ENCODE measurements at places on chromosomes 4 and X.

DNA sequence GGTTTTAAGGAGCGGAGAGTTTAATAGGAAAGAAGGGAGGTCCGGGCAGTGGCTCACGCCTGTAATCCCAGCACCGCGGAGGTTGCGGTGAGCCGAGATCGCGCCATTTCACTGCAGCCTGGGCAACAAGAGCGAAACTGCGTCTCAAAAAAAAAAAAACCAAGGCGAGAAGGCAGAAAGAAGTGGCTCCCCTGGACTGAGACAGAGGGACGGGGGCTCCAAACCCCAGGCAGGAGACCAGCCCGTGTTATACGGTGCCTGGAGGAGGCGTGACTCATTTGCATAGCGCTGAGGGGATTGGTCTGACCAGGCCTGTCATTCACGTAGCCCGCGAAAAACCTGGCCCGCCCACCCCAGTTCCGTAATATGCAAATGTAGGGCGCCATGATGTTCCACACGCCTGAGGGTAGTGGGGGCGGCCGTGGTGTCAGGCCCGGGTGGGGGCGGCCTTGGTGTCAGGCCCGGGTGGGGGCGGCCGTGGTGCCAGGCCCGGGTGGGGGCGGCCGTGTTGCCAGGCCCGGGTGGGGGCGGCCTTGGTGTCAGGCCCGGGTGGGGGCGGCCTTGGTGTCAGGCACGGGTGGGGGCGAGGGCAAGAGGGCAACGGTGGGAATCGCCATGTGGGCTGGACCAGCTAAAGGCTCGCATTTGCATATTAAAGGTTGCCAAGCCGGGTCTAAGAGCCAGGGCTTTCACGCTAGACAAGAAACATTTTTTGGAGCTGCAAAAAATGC is 2.1 kb downstream of the PLCXD1 start:
- peak; percentile 82 for DNase-seq

- peak; percentile 7 for DNase-seq
Measured at GRCh38 chrX:15242899-15243555, 26.9 kb downstream of the ASB9 start.

- DNase-seq: no peak
Measured at GRCh38 chrX:96929036-96929435, 45.3 kb downstream of the RPA4 start.

- no peak for DNase-seq
Measured at GRCh38 chrX:13304052-13304451, 15.8 kb downstream of the ATXN3L start.

DNA sequence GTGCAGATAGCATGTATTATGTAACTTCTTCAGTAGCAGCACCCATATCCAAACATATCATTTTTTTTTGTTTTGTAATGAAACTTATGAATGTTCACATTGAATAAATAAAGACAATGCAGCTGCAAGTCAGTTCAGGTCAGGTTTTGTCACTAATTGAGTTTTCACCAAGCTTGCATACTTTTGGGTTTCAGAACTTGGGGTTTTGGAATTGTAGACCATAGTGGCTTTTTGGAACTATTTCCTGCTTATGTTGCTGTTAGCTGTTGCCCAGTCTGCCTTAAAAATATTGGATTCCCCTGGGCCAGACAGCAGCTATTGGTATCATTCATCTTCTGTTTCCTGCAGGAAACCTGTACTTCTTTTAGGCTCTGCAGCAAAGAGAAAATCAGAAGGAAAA is 113.4 kb upstream of the LIMCH1 start:
- DNase-seq: no peak

DNA sequence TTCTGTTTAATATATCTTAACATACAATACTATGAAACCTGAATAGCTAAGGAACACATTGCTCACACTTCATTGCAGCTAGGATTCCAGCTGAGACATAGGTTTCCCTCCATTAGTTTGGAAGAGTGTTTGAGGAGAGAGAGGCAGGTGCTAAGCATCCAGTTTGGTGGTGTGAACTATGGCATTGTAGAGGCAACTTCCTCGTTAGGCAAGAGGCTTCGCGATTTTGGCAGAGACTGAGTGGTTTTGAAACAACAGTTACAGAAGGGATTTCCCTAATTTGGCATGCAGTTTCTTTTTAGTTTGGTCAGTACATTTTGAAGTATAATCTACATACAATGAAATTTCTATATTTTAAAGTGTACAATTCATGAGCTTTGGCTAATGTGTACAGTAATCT is 117.1 kb upstream of the BMP3 start:
- DNase-seq: no peak

- peak; percentile 97 for DNase-seq
Measured at GRCh38 chr4:38160487-38161207, 200.4 kb downstream of the PTTG2 start.

- no peak for DNase-seq
Measured at GRCh38 chrX:84175958-84176357, 12.0 kb downstream of the RPS6KA6 start.

DNA sequence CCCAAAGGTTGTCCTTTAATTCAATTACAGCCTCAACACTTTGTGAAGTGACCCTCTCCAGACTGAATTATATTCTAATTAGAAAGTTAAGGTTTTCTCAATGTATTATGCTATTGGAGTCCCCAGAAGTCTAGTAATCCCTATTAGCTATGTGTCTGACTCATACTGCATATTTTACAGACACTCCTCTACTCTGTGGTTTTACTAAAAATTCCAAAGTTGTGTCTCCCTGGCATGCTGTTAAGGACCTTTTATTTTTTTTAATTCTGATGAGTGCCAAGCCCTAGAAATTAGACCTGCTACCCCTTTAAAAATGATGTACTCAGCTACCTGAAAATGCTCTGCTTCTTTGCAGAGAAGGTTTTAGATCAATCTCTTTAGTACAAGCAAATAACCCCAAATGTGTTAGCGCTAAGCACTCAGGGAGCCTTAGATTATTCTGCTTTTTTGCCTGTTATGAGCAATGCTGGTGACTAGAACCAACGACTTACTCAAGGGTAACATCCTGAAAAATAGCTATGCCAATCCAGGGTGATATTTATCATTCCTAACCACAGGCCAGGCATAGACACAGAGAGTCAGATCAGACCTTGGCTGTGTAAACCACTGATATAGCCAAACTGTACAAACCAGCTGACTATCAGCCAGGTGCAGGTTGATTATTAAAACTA is 26.1 kb upstream of the CXCL13 start:
- peak; percentile 70 for DNase-seq

DNA sequence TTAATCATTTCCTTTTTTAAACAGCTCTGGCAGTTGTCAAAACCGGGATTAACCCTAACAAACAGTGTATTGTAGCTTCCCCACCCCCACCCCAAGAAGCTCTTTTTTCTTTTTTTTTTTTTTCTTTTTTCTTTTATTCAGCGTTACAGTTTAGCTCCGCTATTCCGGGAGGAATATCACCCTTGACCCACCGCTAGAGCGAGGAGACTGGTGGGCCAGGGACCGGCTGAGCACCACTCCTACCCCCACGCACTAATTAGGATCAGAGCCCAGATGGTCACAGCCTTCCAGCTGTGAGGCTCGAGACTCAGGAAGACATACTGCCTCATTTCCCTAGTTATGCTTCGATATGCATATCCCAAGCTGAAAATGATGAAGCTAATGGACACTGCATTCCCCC is 2.0 kb downstream of the PARM1 start:
- no peak for DNase-seq

- DNase-seq: peak; percentile 86
Measured at GRCh38 chr4:17142232-17142711, 243.8 kb upstream of the LDB2 start.

DNA sequence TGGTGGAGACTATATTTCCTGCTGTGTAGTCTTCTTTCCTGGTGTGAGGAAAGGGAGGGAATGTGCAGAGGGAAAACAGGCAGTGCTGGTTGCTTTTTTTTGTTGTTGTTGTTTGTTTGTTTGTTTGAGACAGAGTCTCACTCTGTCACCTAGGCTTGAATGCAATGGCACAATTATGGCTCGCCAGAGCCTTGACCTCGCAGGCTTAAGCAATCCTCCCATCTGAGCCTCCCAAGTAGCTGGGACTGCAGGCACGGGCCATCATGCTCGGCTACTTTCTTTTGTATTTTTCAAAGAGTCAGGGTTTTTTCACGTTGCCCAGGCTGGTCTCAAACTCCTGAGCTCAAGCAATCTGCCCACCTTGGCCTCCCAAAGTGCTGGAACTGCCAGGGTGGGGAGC is 82.5 kb downstream of the RELL1 start:
- no peak for DNase-seq

DNA sequence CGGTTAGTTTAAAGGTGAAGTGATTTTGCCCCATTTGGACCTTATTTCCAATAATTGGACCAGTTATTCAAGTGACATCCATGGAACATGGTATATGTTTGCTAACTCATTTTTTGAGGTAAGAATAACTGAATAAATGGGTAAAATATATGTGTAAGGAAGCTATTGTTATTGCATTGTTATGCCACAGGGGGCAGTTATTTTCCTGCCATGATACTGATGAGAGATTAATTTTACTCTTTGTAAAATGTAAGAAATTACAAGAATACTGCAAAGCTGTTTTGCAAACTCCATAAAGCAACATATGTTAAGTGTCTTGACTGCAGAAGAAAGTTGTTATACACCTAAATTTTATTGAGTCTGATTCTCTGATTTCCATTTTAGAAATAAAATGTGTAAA is 114.0 kb downstream of the IL1RAPL1 start:
- DNase-seq: no peak

- DNase-seq: peak; percentile 73
Measured at GRCh38 chr4:151921811-151922210, 161.0 kb upstream of the GATB start.

DNA sequence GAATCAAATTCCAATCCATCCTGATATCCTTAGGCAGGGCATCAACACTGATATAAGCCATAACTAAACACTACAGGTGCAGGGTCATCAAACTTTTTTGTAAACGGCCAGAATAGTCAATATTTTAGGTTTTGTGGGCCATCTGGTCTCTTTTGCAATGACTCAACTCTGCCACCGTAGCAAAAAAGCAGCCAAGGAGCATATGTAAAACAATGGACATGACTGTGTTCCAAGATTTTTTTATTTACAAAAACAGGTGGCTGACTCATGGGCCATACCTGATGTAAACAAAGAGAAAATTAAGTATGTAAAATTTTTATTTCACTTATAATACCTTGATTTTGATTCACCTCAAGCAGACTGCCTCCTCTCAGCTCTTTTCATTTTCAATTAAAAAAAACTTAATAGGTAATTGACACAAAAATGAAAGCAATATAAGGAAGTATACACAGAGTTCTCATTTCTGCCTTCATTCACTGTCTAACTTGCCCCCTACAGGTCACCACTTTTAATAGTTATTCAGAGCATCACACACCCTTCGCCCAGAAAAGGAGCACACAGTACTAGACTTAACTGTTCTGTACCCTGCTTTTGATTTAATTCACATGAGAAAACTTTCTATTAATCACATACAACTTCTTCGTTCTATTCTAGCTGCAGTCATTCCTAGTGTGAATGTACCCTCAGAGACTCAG is 35.3 kb upstream of the GPM6B start:
- no peak for DNase-seq

GRCh38 chrX:107766470-107767150 is 9.0 kb downstream of the TSC22D3 start:
- DNase-seq: peak; percentile 34

DNA sequence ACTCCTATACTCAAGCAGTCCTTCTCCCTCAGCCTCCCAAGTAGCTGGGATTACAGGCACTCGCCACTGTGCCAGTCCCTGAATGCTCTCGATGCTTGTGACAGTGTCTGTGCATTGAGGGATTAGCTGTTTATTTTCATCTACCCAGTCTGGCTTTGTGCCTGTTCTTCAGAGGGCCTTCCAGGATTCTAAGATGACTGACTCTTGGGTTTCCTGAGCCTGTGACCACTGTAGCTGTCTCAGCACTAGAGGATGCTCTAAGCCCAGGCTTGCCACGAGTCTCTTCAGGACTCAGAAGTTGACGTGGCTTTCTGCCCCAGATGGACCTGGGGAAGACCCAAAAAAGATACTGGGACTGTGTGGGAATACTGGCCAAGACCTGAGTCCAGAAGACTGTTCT is 201.4 kb downstream of the ARHGAP10 start:
- DNase-seq: no peak

GRCh38 chr4:87045659-87046058 is 110.8 kb downstream of the AFF1 start:
- no peak for DNase-seq

DNA sequence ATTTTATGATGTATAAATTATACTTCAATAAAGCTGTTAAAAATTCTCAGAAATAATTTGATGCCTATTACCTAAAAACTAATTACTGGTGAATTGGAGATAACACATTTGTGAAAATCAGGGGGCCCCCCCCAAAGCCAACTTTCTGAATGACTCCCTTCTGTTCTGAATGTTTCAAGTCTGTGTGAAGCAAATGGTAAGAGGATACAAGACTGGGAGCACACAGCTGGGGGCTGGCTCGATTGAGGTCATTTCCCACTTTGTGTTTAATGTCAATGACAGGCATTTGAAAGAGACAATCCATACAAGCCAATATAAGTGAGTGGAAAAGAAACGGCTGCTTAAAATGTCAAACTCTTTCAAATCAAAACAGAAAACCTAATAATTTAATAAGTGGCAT is 155.8 kb downstream of the SH2D1A start:
- DNase-seq: no peak

DNA sequence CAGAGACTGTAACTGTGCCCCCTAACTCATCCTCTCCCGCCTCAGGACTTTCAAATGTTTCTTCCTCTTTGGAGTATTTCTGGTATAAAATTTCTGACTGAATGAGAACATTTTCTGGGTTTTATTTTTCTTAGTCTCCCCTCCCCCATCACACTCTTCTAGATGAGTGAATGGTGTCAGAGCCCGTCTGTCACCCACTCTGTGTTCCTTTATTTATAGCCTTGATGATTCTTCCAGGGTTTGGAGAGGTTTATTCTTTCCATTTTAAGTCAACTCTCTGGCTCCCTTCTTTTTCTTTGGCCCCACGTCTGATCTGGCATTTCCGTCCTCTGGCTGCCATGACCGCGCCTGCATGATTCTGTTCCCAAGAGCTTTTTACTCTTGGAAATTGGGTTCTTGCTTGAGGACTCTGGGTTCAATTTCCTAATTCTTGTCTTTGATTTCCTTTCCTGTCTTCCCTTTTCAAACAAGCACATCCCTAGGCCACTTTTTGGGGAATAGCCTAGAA is 128.8 kb downstream of the NSUN7 start:
- DNase-seq: no peak

- peak; percentile 65 for DNase-seq
Measured at GRCh38 chr4:47017081-47017480, 14.3 kb upstream of the GABRB1 start.

DNA sequence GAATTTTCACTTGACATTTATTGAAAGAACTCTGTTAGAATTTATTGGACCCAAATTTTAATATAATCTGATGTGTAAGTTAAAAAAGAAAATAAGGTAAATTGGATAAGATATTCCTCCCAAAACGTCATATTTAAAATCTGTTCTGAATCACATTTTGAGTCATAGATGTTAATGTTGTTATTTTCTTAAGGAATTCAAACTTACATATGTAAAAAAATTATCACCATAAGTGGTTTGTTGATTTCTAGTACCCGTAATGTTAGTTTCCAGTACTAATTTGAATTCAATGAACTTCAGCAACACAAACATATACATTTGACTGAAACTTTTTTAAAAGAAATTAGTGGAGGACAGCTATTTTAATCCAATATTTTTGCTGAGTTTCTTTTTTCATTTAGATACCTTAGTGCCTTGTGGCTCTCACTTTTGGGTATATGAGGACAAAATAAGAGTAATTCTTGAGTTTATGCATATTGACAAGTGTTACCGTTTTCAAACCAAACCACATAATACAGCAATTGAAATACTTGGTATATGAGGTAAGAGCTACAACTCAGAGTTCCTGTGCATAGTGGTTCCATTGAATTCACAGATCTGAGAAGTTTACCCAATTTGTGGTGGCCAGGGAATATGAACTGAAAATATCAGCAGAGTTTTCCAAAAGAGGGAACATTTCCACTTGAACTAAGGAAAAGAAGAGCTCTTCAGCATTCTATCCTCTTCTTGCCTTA is 71.8 kb downstream of the C4orf46 start:
- DNase-seq: no peak

All from HCEC 1CT (cell line).